ENCODE measurements at places on chromosomes 13 and 19.

GRCh38 chr13:112622375-112622774, 34.4 kb upstream of the TUBGCP3 start:
- DNase-seq = no peak

DNA sequence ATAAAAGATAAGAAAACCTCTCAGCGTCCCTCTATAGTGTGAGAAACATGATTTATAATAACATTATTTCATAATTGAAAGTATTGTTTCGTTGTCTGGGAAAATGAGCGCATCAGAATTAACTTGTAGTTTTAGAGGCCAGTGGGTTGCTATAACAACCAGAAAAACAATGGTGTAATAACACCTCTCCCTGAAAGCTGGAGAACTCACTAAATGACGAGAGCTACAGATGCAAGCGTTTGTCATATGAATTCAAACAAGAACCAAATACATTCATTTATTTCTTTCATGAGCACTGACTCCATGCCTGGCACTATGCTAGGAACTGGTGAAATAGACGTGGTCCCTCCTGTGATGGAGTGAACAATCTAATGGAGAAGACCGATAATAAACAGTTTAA, 16.3 kb downstream of the KBTBD7 start:
- no peak for DNase-seq

GRCh38 chr19:18364826-18365528, 21.0 kb upstream of the GDF15 start:
- peak; percentile 97 for DNase-seq

- DNase-seq = no peak
These were observed 1.1 kb upstream of the ATP11A start for GRCh38 chr13:112688560-112689302.

- DNase-seq = peak; percentile 96
These were observed 4.8 kb downstream of the SPHK2 start for GRCh38 chr19:48624067-48624594.

DNA sequence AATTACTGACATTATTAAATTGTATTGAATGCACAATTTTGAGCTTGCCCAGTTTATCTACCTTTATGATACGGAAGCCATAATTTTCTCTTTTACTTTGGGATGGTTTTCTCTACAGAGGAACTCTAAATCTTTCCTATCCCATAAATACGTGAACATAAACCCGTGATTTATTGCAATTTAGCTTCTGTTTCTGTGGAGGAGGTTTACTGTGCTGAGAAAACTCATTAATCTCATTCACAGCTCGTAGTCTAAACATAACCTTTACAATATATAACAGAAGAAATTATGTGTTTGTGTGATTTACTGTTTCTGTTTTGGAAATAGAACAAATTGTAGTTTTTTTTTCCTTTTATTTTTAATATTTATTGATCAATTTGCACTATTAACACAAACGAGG, 207.1 kb upstream of the PCDH9 start:
- DNase-seq = no peak

DNA sequence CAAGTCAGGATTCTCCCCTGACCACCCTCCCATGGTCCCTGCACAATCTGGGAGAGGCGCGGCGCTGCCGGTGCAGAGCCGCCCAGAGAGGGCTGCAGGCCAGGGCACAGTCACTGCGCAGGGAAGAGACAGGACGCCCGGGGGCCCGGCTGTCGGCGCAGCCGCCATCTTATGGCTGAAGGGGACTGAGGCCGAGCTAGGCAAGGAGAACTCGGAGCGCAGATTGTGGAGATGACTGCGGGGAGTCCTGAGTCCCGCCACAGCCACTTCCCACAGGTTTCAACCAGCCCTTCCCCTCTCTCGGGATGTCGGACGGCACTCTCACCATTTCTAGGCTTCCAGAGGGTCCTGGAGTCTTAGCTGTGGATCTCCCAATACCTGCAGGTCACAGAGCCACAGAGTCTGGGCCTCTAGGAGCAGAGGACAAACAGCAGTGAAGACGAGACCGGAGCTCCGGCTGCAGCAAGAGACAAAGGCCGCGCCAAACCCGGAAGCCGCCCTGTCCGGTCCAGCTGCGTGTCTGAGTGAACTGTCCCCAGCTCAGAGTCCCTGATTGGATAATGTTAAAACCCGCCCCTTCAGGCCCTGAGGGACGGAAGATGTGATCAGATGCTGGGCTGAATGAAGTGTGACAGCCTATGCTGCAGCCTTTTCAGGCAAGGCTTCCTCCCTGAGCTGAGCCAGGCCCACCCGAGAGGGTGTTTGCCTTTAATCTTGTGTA, at the start of gene ZNF708:
Gene ZNF708 (minus strand): TSS at position 526 of the 721 bp plus-strand sequence. CDS start 198 bp downstream, at position 328.
- peak; percentile 93 for DNase-seq

- no peak for DNase-seq
These were observed at the start of gene EPSTI1 for GRCh38 chr13:42991898-42992763. TSS of gene EPSTI1 (minus strand) at chr13:42992241. CDS start at chr13:42992165, 76 bp downstream.

DNA sequence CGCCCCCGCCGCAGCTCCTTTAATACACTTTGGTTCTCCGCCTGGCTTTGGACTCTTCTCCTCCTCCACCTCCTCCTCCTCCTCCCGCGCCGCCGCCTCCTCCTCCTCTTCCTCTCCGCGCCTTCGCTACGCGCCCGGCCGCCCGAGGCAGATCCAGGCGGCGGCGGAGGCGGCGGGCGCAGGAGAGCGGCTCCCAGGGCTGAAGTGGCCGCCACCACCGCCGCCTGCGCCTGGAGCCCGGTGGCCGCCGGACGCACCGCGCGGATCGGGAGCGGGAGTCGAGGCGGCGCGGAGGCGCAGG, at the start of gene ZIC2:
Gene ZIC2 (plus strand): TSS at position 50 of the 301 bp plus-strand sequence. CDS start 281 bp downstream, outside the sequence.
- no peak for DNase-seq

GRCh38 chr19:2320049-2320448, 8.3 kb downstream of the LSM7 start:
- DNase-seq = no peak

- DNase-seq = no peak
These were observed 414.2 kb downstream of the KLF5 start for GRCh38 chr13:73473016-73473415.

- no peak for DNase-seq
These were observed 171.9 kb downstream of the TBC1D4 start for GRCh38 chr13:75309981-75310580.
